Natural killer cell (primary cell): ENCODE measurements at places on chromosomes 2 and 18. TPM values are rescaled to one million over a fixed set of nuclear protein-coding genes. Genes with fewer than 3 reads are reported as not detected.

DNA sequence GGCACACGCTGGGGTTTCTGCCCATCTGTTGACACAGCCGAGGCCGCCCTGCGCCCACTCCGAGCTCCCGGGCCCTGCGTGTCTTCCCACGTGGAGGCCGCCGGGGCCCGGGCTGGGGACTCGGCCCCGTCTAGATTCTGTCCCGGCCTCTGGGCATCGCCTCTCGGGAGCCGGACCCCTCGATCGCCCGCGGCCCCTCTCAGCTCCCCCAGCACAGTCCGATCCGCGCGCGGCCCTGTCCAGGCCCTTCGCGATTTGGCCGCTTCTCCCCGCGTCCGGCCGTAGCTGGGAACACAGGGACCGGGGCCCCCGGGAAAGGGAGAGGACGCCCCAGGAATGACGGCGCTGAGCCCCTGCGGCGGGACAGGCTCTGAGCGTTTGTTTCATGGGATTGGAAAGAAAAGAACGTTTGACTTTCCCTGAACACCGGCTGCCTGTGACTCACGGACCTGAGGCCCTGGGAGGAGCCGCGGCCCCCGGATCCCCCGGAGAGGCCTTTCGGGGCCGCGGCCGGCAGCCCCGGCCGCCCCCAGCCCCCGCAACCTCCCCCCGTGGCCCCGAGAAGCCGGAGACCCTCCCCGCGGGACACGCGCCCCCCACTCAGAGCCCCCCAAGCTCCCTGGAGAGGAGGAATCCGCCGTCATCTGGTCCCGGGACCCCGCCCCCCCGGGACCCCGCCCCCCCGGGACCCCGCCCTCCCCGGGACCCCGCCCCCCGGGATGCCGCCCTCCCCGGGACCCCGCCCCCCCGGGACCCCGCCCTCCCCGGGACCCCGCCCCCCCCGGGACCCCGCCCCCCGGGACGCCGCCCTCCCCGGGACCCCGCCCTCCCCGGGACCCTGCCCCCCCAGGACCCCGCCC, 62.7 kb upstream of the CTDP1 start:
- peaks cover 5% of the 10 kb centered on the region for H3K27me3 ChIP-seq
- no peak for DNase-seq
- H3K4me1 ChIP-seq, result peaks cover 6% of the 10 kb centered on the region
- no peak overlapping the region for H3K4me3 ChIP-seq

GRCh38 chr2:48849770-48850169, 94.2 kb upstream of the LHCGR start:
- no peak overlapping the region for H3K4me3 ChIP-seq
- no peaks in the 10 kb centered on the region for H3K27me3 ChIP-seq
- H3K4me1 ChIP-seq, result no peaks in the 10 kb centered on the region
- no peak overlapping the region for H3K27ac ChIP-seq
- no peak for DNase-seq
- H3K36me3 ChIP-seq, result no peaks in the 10 kb centered on the region

GRCh38 chr2:165163761-165164160, 40.1 kb downstream of the SCN3A start:
- no peak overlapping the region for H3K4me3 ChIP-seq
- DNase-seq, result no peak
- no peaks in the 10 kb centered on the region for H3K36me3 ChIP-seq
- no peaks in the 10 kb centered on the region for H3K4me1 ChIP-seq
- H3K27me3 ChIP-seq, result no peaks in the 10 kb centered on the region

ATP6V1B1 gene
- not detected for total RNA-seq
